Activated CD8-positive, alpha-beta memory T cell treated with anti-CD3 and anti-CD28 coated beads, Interleukin-2, amount 10 ng/mL, durations not matched to agents 7 days and 5 days (primary cell): ENCODE measurements at places on chromosomes 6 and 20. TPM values are rescaled to one million over a fixed set of nuclear protein-coding genes. Genes with fewer than 3 reads are reported as not detected.
A peak's percentile ranks its signal among the peaks of the same experiment; 100 is the strongest.

The BCAS1 gene
- 0.14 TPM for total RNA-seq

GRCh38 chr6:7939184-7939863, 28.7 kb upstream of the TXNDC5 start:
- no peak for DNase-seq

DNA sequence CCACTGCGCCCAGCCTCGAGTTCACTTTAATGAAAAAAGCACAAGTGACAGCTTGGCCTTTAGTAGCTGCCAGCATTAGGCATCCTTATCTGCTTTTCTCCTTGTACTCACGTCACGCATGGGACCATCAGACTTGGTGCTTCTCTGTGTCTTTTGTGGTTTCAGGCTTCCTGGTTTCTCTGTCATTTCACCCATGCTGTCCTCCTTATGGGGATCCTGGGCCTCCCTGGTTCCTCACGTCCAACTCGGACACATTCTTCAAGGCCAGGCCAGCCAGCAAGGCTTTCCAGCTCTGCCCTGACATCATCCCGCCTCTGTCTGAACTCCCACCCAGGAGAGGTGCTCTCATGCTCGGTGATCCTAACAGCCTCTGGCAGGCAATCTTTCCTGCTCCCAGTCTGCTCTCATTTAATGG, 83.2 kb downstream of the TIAM2 start:
- no peak for DNase-seq

The NFATC2 gene
- total RNA-seq: 59.0 TPM

The TINAG gene
- total RNA-seq: not detected

The SOBP gene
- 0.70 TPM for total RNA-seq

DNA sequence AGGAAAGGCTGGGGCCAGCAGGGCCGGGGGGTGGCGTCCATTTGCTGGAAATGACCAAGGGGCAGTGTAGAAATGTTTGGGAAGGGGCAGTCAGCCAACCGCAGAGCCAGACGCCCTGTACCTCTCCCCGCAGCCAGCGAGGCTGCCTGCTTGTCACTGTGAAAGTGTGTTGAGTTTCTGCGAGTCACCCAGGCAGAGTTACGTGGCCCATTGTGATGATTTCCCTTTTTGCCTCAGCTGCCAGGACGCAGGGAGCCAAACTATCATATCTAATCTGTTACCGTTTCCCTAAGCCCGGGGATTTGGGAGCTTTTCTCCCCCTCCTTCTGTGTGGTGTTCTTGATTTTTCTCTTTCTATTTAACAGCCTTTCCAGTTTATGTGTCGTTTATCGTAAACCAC, 67.9 kb upstream of the STX16 start:
- no peak for DNase-seq

The PKIB gene
- 0.91 TPM for total RNA-seq

The EMILIN3 gene
- total RNA-seq: not detected

The WFDC2 gene
- not detected for total RNA-seq

The SEMG1 gene
- total RNA-seq: not detected

The TNF gene
- 65.1 TPM for total RNA-seq

The CALHM5 gene
- total RNA-seq: not detected

The KCNQ5 gene
- 7.2 TPM for total RNA-seq

The C6orf58 gene
- total RNA-seq: not detected

The SLC17A2 gene
- total RNA-seq: not detected

DNA sequence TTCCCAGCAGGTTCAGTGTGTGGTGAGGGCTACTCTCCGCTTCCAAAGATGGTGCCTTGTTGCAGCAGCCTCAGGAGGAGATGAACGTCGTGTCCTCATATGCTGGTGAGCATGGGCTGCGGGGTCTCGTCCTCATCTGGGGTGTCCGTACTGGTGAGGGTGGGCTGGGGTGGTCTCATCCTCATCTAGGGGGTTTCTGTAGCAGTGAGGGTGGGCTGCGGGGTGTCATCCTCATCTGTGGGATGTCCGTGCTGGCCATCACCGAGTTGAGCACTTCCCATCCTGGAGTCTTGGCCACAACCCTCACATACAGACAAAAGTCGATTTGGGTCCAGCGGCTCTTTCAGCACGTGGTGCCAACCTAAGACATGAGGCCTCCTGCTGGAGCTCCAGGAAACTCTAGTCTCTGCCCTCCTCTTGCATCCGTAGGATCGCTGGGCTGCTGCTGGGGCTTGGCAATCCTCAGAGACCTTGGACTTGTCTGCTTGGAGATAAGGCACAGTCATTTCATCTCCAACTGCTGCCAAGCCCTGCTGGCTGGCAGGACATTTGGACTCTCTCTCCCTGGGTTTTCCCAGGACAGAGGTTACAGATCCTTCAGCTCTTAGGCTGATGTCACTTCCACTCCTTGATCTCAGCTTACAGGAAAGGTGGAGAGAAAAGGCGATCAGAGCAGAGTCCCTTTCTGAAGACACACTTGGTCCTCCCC, 160.4 kb downstream of the PACRG start:
- DNase-seq: no peak

GRCh38 chr6:99614430-99615186, 8.0 kb downstream of the PRDM13 start:
- DNase-seq: no peak

- peak; percentile 78 for DNase-seq
These were observed 219.3 kb downstream of the ARHGAP18 start for GRCh38 chr6:129490521-129491255.

- no peak for DNase-seq
These were observed 31.1 kb upstream of the SMAP1 start for GRCh38 chr6:70636596-70636995.

The TBXT gene
- not detected for total RNA-seq

GRCh38 chr6:33878562-33878961, 74.8 kb upstream of the MLN start:
- DNase-seq: no peak

DNA sequence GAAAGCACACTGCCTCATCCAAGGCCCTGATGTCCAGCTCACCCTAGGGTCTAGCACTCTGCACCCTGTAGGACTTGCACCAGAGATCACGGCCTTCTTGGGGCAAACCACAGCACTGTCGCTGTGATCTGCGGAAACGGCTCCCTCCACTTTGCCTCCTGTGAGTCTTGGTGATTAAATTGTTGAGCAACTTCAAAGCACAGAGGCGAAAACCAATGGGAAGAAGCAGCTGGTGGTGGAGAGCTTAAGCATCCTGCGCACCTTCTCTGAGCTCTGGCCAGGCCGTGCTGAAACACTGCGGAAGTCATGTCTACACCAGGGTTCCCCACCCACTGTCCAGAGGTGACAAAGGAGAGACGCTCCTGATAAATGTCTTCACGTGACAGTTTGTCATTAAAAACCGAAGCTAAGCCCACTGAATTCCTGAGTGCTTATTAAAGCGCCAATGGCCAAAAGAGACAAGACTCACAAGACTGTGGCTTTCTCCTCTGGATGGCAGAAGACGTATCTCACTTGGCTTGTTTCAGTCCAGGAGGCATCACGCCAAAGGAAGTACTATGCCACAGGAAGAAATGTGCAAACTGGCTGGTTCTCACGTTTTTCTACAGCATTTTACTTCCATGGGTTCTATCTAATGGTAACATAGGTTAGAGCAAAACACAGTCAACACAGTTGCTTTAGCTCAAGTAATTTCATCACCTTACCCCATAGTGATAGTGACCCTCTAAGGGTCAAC, 3.1 kb downstream of the RAMACL start:
- DNase-seq: peak; percentile 23

The HLA-DRB5 gene
- total RNA-seq: 2.9 TPM

The ULBP1 gene
- total RNA-seq: 1.2 TPM

The DEFB113 gene
- not detected for total RNA-seq

- DNase-seq: no peak
These were observed 42.8 kb upstream of the GLP1R start for GRCh38 chr6:39005774-39006173.

DNA sequence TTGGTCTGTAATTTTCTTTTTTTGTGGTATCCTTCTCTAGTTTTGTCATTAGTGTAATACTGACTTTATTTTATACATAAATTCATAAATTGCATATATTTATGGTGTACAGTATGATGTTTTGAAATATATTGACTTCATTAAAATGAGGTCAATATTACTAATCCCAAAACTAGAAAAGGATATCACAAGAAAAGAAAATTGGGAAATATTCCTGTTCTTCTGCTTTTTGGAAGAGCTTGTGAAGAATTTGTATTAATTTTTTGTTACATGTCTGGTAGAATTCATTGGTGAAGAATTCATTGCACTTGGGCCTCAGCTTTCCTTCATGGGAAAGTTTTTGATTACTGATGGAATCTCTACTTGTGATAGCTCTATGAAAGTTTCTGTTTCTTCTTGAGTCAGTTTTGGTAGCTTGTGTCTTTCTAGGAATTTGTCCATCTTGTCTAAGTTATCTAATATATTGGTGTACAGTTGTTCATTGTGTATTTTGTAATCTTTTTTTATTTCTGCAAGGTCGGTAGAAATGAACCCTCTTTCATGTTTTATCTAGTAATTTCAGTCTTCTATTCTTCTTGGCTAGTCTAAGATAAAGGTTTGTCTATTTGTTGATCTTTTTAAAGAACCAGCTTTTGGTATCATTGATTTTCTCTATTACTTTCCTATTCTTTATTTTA, 11.3 kb upstream of the ZNF451 start:
- DNase-seq: no peak

The MATN4 gene
- 0.64 TPM for total RNA-seq

The IRAK1BP1 gene
- 2.6 TPM for total RNA-seq

The ZNF391 gene
- 0.73 TPM for total RNA-seq

DNA sequence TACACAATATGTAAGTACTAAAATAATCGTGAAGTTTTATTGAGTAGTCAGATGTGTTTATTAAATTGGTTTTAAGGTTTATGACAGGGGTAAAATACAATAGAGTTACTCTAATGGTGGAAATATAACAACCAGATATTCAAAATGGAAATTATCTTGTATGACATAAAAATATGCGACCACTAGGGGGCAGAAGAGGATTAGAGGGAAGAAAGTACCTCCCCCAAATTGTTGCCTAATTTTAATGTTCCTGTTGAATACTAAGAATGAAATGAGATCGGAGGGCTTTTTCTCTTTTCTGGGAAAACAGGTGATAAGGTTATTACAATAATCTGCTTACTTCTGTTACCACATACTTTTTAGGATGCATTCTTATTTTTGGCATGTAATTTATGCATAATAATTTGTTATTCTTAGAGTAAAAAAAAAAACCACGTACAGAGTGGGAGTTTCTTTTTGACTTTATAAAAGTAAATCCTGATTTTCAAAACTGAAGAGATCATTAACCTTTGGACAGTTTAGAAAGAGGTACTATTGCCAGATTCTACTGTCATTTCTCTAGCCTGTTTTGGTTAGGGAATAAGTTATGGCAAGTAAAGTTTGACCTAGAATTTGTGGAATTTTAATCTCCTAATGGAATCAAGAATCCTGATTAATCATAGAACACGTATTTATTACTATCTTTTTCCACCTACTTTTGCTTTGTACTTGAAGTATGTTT, 159.2 kb downstream of the CD109 start:
- DNase-seq: no peak

The THEMIS gene
- 133 TPM for total RNA-seq

DNA sequence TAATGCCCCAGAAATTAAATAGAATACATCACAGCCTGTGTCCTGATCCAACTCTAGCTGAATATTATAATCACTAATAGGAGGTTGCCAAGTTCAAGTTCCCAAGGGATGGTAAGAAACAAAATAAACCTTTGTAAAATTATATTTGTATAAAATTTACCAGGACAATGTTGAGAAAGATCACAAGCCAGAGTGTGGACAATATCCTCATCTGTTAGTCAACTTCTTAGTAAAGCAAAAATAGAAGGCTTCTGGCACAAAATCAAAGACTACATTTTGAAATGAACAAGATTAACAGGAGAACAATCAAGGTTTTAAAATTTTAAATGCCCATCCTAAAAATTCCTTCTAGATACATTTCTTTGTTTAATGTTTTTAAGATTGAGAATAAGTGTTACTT, 290.4 kb upstream of the HSF2 start:
- DNase-seq: no peak

DNA sequence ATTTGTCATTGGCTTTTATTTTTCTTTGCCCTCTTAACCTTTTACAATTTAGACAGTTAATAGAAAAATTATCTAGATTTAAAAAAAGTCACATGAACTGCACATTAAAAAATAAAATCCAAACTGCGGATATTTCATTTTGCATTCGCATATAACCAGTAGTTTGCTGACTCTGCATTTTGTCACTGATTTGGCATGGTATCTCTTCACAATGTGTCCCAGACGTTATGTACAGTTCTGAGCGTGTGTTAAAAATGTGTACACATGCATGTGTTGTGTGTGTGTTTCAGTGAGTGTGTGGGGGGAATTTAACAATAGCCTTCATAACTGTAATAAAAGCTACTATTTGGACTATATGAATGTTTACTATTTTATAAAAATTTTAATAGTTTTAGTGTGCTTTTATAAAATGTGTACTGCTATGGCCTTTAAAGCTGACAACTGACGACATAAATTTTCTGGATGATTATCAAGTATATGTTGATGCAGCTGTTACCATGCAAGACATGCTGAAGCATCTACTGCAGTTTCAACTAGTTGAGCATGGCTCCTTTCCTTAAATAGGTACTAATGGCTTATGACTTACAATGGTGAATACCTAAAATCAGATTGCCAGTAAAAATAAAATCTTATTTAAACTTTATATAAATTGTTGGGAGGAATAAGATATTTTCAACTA, 67.7 kb downstream of the HMGCLL1 start:
- DNase-seq: no peak

DNA sequence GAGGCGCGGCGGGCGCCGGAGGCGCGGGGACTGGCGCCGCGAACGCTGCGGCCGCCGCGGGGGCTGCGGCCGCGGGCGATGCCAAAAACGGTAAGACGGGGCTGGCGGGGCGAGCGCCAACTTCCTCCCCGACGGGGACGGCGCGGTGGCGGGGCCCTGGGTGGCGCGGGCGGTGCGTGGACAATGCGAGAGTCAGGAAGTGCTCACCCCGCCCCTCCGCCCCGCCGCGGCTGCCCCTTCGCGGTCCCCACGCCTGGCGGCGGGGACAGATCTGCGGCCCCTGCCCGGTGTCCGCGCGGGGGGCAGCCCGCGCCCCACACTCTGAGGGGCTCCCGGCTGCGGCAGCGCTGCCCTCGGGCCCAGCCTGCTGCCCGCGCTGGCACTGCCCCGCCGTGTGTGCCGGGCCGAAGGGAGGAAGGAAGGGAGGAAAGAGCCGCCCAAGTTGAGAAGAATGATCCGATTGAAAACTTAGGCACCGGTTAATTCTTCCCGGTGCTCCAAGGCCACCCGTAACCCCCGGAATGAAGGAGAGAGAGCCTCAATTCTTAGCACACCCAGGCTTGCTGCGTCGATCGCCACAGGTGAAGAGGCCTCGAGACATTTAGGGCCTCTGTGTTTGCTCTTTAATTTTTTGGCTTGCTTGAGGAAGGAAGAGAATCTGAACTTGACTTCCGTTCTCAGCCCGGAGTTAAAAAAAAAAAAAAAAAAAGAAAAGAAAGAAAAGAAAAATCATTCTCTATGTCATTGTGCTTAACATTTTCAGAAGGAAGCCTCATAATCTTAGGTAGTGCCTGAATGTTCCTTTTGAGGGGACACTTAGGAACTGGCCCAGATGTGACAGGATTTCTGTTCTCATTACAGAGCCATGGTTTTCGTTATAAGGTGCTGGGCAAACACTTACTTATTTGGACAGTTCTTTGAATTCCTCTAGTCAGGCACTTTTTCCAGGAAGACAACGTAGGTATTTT, 982 bp downstream of the HECA start:
- peak; percentile 77 for DNase-seq

- no peak for DNase-seq
These were observed 290.3 kb upstream of the PRND start for GRCh38 chr20:4431446-4431845.
